ENCODE measurements at places on chromosomes 4 and X.

DNA sequence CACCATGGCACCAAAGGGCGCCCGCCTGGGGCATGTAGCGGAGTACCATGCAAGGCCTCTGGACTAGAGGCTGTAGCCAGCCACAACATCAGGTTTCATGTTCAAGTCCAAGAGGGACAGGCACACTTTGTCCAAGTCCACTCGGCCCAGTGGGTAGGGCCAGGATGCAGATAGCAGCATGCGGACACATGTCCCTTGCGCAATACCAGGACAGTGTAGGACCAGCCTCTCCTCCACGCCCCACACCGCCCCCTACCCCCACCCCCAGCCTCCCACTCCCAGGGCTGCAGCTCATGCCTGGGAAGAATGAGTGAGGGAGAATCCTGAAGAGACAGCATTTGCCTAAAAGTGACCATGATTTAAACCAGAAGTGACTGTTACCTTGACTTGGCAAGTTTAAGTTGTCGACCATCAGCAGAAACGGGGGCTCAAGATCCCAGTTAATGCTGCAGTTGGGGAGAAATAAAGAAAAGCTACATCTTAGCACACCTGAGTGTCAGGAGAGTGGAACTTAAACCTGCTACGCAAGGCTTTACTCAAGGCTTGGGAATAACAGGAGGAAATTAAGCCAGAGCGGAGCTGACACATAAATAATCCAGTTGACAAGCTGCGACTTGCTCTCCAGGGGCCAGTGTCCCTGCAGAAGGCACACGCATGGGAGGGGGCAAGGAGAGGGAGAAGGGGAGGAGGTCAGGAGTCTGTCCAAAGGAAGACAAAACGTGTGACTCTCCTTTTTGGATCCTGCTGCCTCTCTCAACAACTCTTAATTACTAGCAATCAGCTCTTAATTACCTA lies 221.7 kb downstream of the BCOR start:
- no peaks in the 10 kb centered on the region for H3K27me3 ChIP-seq
- no peak overlapping the region for H3K27ac ChIP-seq

DNA sequence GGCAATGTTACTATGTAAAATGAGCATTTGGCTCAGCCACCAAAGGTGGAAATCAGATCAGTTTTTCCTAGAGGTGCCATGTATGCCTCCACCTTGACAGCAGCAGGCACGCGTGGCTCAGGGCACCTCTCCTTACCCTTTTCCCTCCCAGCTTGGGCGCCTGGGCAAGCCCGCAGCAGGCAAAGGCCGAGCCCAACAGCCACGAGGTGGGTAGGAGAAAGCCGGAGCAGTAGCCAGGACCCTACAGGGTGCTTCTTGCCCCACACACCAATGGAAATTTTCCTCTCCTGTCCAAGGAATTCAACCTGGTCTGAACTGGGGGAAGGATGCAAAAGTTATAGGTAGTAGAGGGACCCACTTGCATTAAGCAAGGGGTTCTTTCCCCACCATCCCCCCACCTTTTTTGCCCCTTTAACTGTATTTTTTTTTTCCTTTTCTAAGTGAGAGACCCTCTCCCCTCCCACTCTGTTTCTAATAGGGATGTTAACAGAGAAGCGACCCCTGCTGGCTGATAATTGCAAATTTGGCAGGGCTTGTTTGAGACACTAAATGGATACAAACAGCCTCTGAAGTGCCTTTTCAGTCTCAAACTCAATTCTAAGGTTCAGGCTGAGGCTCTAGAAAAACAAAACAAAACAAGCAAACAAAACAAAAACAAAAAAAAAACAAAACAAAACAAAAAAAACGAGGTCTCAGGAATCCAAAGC lies 895.1 kb downstream of the PCDH18 start:
- H3K27me3 ChIP-seq = no peaks in the 10 kb centered on the region
- H3K36me3 ChIP-seq = no peaks in the 10 kb centered on the region

- H3K36me3 ChIP-seq = no peaks in the 10 kb centered on the region
- peaks cover 2% of the 10 kb centered on the region for H3K4me1 ChIP-seq
- no peaks in the 10 kb centered on the region for H3K27me3 ChIP-seq
- no peak overlapping the region for H3K27ac ChIP-seq
Measured at GRCh38 chr4:138217567-138217966, 24.6 kb downstream of the SLC7A11 start.

DNA sequence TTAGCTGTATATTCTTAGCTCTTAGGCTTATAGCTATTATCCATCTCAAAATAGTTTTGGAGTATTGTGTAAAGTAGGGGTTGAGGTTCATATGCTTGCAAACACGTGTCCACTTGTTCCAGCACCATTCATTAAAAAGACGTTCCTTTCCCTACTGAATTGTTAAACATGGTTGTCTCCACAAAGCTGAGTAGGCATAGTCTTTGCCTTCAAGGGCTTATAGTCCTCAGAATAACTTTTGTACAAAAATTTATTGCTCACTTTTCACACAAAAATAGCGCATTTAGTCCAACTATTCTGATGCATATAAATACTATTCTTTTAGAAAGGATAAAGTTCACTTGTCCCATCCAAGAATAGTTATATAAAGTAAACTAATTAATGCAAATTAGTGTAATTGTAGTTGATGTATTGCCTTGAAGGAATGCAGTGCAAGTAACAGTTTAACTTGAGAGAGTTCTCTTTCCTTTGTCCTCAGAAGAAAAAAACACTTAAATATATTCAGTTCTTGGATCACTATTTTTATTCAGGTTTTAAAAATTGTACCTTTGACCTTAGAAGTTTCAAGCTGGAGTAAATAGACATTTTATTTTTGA lies 14.1 kb downstream of the LRIT3 start:
- H3K36me3 ChIP-seq = no peaks in the 10 kb centered on the region
- no peak overlapping the region for H3K27ac ChIP-seq
- no peaks in the 10 kb centered on the region for H3K4me1 ChIP-seq
- DNase-seq = no peak
- H3K27me3 ChIP-seq = no peaks in the 10 kb centered on the region

GRCh38 chrX:132272826-132273225 lies 53.6 kb upstream of the RAP2C start:
- no peak overlapping the region for H3K27ac ChIP-seq
- H3K4me1 ChIP-seq = no peaks in the 10 kb centered on the region
- no peak for DNase-seq
- no peaks in the 10 kb centered on the region for H3K36me3 ChIP-seq

DNA sequence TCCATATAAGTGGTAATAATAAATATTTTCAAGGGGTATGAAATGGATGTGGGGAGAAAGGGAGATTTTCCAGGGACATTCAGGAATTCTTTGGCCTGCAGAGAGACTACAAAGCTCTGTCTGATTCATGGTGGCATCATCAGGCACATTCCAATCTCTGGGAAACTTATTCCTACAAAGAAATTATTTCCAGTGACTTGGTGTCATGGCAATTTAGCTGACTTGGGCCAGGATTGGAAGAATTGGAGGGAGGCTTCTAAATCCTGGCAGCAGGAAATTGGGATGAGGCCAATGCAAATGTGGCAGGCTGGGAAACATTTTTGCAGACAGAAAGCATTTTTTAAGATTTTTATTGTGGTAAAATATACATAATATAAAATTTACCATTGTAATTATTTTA lies 204.6 kb downstream of the RTL9 start:
- no peak overlapping the region for H3K4me3 ChIP-seq
- H3K27ac ChIP-seq = no peak overlapping the region
- no peaks in the 10 kb centered on the region for H3K27me3 ChIP-seq
- no peaks in the 10 kb centered on the region for H3K36me3 ChIP-seq

- no peak for DNase-seq
- no peak overlapping the region for H3K4me3 ChIP-seq
- H3K27me3 ChIP-seq = no peaks in the 10 kb centered on the region
- H3K4me1 ChIP-seq = no peaks in the 10 kb centered on the region
- peaks cover 3% of the 10 kb centered on the region for H3K36me3 ChIP-seq
Measured at GRCh38 chr4:134708026-134708425, 506.4 kb upstream of the PABPC4L start.

DNA sequence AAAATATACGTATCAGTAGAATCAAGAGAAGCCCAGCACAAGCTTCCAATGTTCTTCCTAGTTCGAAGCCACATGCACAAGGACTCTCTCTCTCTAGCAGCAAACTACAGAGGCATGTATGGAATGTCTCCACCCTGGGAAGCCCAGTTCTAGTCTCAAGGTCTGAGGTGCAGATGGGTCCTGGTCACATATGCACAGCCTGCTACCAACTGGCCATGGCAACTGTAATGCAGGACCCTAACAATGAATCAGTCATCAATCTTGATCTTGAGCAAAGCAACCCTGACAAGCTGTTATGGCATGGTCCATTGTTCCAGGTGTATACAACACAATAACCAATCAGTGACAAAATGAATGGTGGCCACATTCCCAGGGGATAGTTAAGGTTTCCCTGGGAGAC lies 55.8 kb downstream of the MBNL3 start:
- no peaks in the 10 kb centered on the region for H3K36me3 ChIP-seq
- no peak overlapping the region for H3K27ac ChIP-seq
- peaks cover 5% of the 10 kb centered on the region for H3K4me1 ChIP-seq
- peak; percentile 15 for DNase-seq
- no peak overlapping the region for H3K4me3 ChIP-seq
- no peaks in the 10 kb centered on the region for H3K27me3 ChIP-seq

GRCh38 chr4:70815370-70815769 lies 24.3 kb downstream of the GRSF1 start:
- DNase-seq = no peak
- no peaks in the 10 kb centered on the region for H3K27me3 ChIP-seq
- no peak overlapping the region for H3K27ac ChIP-seq

- no peaks in the 10 kb centered on the region for H3K27me3 ChIP-seq
- no peak overlapping the region for H3K4me3 ChIP-seq
- no peak for DNase-seq
Measured at GRCh38 chr4:8683462-8683861, 90.9 kb downstream of the CPZ start.

DNA sequence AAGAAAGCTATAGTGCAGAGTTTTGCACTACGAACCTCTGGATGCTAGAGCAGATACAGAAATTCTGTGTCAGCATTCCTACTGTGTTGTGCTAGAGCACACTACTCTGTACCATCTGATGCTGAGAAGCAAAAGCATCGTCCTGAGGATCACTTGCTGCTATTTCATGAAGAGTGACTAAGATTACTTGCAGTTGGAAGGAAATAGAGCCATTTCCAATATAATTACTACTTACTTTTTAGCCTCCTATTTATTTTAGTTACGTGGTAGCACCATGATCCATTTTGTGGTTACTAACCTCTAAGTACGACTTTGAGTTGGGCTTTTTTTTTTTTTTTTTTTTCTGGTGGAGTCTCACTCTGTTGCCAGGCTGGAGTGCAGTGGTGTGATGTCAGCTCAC lies 226.7 kb downstream of the PALLD start:
- H3K36me3 ChIP-seq = peaks cover 6% of the 10 kb centered on the region
- H3K4me3 ChIP-seq = no peak overlapping the region
- DNase-seq = no peak
- H3K27me3 ChIP-seq = no peaks in the 10 kb centered on the region
- no peaks in the 10 kb centered on the region for H3K4me1 ChIP-seq

DNA sequence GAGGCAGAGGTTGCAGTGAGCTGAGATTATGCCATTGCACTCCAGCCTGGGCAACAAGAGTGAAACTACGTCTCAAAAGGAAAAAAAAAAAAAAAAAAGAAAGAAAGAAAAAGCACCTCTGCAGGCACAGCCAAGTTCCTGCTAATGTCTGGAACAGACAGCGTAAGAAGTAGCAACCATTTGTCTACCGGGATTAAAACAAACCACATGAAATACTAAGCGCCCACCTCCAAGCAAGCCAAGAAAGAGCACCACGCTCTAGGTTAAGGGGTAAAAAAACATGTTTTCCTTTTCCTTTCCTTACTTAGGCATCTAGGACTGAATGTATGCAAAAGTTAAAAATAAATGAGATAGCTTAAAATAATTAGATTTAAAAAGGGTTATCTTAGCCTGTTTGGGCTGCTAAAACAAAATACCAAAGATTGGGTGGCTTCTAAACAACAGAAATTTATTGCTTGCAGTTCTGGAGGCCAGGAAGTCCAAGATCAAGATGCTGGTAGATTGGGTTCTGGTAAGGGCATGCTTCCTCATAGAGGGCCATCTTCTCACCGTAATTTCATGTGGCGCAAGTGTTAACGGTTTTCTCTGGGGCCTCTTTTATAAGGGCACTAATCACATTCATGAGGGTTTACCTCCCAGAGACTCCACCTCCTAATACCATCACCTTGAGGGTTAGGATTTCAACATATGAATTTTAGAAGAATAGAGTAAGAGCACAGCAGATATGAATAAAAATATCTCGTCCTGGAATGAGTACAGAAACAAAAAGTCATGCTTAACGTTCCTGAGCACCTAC lies 12.3 kb downstream of the GPC4 start:
- H3K4me3 ChIP-seq = no peak overlapping the region
- no peaks in the 10 kb centered on the region for H3K4me1 ChIP-seq
- H3K36me3 ChIP-seq = peaks cover 2% of the 10 kb centered on the region

DNA sequence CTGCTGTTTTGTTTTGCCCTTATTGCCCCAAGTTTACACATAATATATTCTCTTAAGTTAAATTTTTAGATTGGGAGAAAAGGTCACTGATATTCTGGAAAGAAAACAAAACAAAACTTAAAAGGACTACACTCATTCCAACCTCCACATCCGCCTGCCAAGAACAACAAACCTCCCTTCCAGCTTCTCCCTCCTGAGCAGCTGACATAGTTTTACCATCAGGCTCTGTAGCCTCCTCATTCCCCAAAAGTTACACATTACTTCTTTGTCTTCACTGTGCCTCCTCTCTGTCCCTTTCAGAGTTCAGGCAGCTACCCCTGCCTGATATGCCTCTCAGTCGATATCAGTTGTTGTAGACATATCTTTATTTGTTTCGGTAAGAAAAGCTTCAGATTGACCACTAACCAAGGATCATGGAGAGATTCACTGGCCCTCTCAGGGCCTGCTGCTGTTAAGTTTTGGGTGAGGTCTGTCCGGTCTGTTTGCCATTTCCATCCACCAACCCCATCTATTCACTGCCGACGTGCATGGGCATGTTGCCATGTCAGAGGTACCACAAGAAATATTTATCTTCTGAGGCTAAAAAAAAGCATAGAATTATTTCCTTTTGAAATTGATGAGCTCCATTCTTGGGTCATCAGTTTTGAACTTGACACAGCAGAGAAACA lies 164.1 kb downstream of the GASK1B start:
- no peaks in the 10 kb centered on the region for H3K27me3 ChIP-seq
- H3K4me3 ChIP-seq = no peak overlapping the region
- H3K4me1 ChIP-seq = no peaks in the 10 kb centered on the region
- H3K27ac ChIP-seq = peak overlapping the region; percentile 8
- DNase-seq = no peak

DNA sequence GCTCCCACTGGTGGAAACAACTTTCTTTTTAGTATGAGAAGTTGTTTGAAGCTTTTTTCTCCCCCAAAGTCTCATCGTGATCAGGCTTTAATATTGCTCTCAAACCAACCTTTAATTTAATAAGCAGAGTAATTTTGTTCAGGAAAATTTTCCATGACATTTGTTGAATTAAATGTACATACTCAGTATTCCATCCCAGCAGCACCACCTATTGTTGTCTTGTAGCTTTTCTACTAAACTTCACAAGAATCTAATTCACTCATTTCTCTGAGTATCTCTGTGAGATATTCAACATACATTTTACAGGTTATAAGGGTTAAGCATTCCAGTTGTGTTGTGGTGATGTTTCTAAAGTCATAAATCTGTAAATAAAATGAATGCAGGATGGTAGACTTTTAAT lies 218.3 kb upstream of the HAND2 start:
- H3K4me1 ChIP-seq = no peaks in the 10 kb centered on the region
- no peak for DNase-seq
- H3K27me3 ChIP-seq = no peaks in the 10 kb centered on the region
- no peaks in the 10 kb centered on the region for H3K36me3 ChIP-seq
- H3K4me3 ChIP-seq = no peak overlapping the region

GRCh38 chrX:103453655-103454054 lies 65.6 kb downstream of the RAB40A start:
- H3K4me1 ChIP-seq = no peaks in the 10 kb centered on the region
- no peak overlapping the region for H3K27ac ChIP-seq
- no peaks in the 10 kb centered on the region for H3K36me3 ChIP-seq
- peak; percentile 27 for DNase-seq
- H3K27me3 ChIP-seq = no peaks in the 10 kb centered on the region
- no peak overlapping the region for H3K4me3 ChIP-seq
